GM23338 (cell line): ENCODE measurements at places on chromosomes 12 and 14. TPM values are rescaled to one million over a fixed set of nuclear protein-coding genes. Genes with fewer than 3 reads are reported as not detected.

Gene SMIM41
- total RNA-seq, result 0.12 and 0.66 TPM in 2 replicates

Gene NOVA1
- 8.1 and 10.9 TPM in 2 replicates for total RNA-seq

- DNase-seq, result peak; percentile 46
These were observed 6.0 kb downstream of the PLEKHH1 start for GRCh38 chr14:67539116-67539515.

DNA sequence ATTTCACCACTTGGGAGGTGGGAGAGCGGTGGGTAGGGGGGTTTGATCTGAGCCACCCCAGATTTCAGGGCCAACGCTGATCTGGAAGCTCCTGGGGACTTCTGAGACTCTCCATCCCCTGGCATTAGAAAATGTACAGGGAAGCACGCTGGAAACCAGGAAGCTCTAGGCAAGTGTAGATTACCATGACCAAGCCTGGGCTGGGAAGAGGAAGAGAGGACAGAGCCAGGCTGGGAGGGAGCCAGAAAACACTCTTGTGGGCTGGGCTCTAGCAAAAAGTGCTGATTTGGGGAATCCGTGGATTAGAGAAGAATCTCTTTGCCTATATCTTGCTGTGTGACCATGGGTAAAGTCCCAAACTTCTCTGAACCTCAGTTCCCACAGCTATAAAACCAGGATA, 236.7 kb downstream of the BCL11B start:
- DNase-seq, result no peak

- peak; percentile 52 for DNase-seq
These were observed 81.8 kb downstream of the WIF1 start for GRCh38 chr12:65039301-65039700.

GRCh38 chr14:72741826-72742117, 152.1 kb downstream of the DPF3 start:
- DNase-seq, result no peak
